Stimulated activated CD8-positive, alpha-beta memory T cell treated with anti-CD3 and anti-CD28 coated beads, Interleukin-2, amount 100 ng/mL, for 48 hours (primary cell): ENCODE measurements at places on chromosomes 12 and 14.
A peak's percentile ranks its signal among the peaks of the same experiment; 100 is the strongest.

GRCh38 chr12:108523365-108523764, 8.3 kb downstream of the FICD start:
- no peak for DNase-seq

- no peak for DNase-seq
Measured at GRCh38 chr14:47863441-47863840, 188.0 kb upstream of the MDGA2 start.

DNA sequence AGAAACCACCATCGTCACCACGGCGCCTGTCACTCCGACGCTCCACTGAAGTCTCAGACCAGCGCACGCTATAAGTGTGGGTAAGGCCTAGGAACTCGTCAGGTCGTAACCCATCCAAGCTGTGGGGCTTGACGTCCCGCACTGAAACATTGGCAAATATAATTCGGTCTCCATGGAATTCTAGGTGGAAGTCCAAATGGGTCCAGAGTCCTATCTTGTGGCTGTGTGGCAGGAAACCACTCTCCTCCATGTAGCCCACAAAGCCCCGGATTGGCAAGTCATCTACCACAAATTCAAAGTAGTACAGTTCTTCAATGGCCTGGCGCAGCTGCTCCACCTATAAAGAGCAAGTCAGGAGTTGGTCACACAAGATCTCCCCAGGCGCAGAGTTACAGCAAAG, 2.3 kb downstream of the TM9SF1 start:
- no peak for DNase-seq

- DNase-seq = no peak
Measured at GRCh38 chr12:100360450-100360849, 3.6 kb downstream of the SLC17A8 start.

DNA sequence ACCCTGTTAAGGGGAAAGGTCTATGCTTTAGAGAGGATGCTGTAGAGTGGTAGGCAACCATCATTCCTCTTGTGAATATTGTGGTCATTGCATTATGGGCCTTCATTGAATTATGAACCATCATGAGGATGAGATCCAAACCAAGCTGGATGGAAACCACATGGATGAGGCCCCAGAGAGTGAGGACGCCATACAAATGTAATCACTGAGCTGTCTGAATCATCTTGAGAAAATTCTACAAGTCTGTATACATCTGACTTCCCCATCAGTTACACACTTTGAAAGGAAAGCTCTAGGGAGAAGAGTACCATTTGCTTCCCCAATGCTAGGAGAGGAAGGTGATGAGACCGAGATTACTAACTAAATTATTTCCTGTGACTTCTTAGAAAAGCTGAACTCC, 172.9 kb downstream of the CACNA1C start:
- no peak for DNase-seq

- no peak for DNase-seq
Measured at GRCh38 chr14:93105362-93105761, 10.4 kb downstream of the ITPK1 start.

DNA sequence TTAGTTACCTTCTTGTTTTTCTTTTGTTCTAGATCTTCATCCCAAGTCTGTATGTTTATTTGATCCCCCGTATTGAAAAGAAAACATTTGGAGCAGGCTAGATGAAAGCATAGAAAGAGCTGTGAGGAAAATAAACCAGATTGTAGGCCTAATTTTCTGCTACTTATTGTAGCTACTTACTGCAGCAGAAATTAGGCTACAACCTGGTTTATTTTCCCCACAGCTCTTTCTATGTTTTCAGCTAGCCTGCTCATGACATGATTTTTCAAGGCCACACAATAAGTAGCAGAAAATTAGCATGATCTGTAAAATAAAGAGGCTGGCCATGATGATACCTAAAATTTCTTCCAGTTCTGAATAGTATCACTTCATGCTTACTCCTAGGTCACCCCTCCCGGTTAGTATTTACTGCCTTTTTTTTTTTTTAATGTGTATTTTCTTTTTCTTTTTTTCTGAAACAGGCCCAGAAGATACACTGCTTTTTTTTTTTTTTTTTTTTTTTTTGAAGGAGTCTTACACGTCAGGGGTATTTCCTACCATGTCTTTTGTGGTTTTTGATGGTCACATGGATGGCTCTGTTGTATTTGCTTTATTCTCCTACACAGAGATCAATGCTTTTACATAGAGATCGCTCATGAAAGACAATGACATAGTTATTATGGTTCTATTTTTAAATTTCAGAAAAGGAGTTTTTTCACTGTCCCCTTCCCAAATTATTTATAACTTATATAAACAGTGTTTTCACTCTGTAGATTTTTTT, 32.3 kb downstream of the BHLHE41 start:
- DNase-seq = no peak

GRCh38 chr12:108668063-108668462, 34.4 kb upstream of the SELPLG start:
- DNase-seq = no peak

DNA sequence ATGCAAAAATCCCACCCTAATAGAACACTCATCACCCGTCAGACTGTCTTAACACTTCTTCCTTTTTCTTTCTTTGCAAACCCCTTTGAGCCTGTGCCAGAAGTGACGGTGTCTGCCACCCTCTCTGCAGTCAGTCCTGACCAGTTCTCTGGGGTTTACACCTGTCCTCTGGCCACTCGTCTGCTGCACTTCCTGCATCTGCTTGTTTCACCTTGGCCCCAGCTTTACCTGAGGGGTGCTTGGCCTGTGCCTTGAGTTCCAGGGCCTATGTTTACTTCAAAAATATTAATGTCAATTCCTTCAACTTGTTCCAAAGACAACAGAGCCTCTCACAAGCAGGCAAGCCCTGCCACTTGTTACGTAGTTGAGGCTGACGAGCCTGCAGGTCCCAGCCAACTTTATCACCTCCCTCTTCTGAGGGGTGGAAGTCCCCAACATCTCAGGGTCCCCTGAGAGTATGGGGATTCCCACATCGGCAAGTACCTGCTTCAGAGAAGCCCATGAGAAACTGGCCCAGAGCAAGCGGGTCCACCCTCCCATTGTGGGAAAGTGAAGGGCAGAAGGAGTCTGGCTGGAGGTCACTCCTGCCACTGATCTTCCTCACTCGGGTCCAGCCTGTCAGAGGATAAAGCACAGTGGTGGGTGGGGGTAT, 205.4 kb downstream of the DAD1 start:
- DNase-seq = no peak

DNA sequence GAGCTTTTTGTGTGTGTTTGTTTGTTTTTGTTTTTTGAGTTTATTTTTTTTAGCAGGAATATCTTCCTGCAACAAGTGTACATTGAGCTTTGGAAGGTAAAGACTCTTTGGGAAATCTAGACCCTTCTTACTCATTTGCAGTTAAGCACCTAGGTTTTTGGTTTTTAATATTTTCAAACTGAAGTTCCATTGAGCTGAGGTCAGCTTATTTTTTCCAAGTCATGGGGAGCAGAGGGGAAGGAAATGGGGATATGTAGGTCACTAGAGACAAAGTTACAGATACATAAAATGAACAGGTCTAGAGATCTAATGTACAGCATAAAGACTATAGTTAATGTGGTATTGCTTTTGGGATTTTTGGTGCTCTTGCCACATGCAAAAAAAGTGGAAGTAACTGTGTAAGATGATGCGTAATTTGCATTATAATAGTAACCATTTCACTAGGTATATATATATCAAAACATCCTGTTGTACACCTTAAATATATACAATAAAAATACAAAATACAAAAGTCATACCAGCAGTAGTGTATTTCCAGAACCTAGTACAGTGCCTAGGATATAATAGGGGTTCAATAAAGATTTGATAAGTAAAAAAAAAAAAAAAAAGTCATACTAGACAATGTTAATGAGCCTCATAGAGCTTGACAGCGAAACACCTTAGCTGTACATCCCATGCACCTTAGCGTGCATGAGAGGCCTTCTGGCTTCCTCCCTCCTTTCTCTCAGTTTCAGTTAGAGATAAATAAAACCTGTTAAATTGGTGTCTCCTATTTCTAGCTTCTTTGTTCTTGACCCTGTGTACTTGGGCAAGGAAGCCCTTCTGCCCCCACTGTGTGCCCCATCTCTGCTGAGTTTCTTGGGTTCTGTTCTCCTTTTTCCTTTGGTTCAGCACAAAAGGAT, 22.7 kb downstream of the CGRRF1 start:
- DNase-seq = no peak

DNA sequence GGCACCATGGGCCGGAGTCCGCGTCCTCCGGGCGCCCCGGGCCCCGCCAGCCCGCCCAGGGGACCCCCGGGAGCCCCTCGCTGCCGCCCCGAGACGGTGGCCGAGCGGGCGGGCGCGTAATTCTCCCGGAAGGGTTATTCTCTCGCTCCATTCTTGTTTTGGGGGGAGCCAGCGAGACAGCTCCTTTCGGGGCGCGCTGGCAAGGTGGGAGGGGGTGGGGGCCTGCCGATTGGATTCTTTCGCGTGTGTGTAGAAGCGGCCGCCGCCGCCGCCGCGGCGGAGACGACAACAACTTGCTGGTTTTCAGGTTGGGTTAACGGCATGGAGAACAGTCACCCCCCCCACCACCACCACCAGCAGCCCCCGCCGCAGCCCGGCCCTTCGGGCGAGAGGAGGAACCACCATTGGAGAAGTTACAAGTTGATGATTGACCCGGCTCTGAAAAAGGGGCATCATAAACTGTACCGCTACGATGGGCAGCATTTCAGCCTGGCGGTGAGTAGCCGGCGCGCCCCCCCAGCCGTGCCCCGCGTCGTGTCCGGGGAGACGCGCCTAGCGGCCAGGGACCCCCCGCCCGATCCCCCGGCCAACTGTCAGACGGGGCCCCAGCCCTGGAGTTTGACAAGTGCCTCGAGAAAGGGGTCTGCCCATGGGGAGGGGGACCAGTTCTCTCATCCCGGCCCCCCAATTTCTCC, 755 bp downstream of the SETD1B start:
- DNase-seq = no peak

DNA sequence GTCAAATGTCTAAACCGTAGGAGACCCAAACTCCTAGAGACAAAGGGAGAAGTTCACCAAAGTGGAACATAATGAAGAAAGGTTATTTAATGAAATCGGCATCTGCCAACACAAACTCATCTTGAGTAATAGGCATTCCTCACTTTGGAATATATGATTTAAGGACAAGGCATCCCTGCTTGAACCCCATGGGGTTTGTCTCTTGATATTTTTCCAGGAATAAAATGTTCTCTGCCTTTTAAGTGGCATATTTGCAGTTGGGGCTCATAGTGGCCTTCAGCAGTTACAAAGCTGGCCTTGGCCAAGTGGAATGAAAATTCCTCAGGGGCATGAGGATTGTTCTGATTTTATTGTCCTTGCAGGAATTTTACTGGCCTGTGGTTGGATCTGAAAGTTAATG, 7.1 kb downstream of the POP5 start:
- DNase-seq = no peak

DNA sequence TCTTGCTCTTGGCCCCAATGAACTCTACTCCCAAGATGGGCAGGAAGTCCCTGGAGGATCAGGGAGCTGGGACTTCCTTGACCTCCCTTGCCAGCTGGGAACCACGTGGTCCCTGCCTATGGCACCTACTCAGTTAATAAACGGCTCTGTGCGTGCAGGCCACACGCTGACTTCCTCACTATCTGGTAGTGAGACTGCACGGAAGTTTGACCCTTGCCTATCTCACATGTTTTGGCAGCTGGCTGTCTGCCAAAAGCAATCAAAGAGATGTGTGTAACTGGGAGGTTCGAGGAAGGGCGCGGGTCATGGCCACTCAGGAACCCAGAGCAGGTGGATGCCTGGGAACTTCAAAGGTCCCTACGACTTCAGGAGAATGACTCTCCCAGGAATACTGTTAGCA, 57.9 kb downstream of the RFLNA start:
- no peak for DNase-seq

DNA sequence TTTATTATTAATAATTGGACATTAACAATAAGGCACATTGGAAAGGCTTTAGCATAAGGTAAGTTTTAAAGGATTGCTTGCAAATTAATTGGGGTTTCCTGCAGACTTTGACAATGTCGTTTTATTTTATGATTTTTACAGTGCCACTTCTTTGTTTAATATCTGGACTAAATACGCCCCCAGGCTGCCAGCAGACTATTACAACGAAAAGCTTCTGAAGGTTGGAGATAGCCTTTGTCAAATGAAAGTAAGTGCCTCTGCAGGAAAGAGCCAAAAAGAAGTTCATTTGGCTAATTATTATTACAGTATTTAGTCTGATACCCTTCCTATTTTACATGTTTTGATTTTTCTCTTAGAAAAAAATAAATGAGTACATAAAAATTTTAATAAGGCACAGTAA, 11.3 kb downstream of the CFAP54 start:
- no peak for DNase-seq

- DNase-seq = peak; percentile 5
Measured at GRCh38 chr12:24902511-24903328, 46.2 kb downstream of the BCAT1 start.

- DNase-seq = no peak
Measured at GRCh38 chr14:20624495-20625070, 16.9 kb downstream of the OR6S1 start.

- no peak for DNase-seq
Measured at GRCh38 chr14:92493492-92493891, 20.1 kb upstream of the RIN3 start.
